ENCODE measurements at places on chromosomes 4 and X.

- DNase-seq = no peak
These were observed 73.3 kb downstream of the CYLC1 start for GRCh38 chrX:83934220-83934619.

DNA sequence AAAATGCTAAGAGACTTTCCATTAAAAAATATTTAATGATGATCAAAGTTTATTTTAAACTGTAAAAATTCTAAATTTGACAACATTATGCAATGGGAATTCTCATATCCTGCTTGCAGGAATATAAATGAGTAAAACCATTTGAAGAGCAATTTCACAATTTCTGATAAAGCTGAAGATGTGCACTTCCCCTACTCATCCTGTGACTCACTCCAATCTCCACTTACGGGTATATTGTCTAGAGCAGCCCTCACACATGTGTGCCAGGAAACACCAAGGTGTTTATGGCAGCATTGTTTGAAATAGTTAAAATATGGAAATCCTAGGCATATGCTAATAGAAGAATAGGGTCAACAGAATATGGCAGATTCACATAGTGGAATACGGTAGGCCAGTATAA, 158.4 kb downstream of the PDHA2 start:
- no peak for DNase-seq

GRCh38 chr4:94304365-94304971, 38.2 kb downstream of the HPGDS start:
- no peak for DNase-seq

- no peak for DNase-seq
These were observed 3.2 kb downstream of the ACOX3 start for GRCh38 chr4:8437281-8437680.

GRCh38 chrX:136747003-136747986, 33.4 kb downstream of the ARHGEF6 start:
- DNase-seq = no peak

- no peak for DNase-seq
These were observed 34.2 kb upstream of the NALF2 start for GRCh38 chrX:69469975-69470374.

GRCh38 chr4:175453456-175453855, 358.6 kb downstream of the GPM6A start:
- no peak for DNase-seq

DNA sequence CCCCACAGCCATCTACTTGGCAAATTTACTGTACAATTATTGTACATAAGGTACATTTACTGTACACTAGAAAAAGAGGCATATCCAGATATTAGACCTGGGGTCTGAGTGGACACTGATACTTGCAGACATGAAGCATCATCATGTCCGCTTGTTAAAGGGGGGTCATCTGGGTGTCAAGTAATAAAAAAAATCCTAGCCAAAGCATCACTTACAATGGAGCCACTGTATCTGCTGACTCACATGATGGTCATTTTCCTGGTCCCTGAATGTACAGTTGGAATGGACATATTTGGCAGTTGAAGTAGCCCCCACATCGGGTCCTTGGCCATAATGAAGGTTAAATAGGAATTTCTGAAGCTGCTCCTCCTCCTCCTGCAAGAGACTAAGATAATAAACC, 228.8 kb downstream of the THOC2 start:
- no peak for DNase-seq

DNA sequence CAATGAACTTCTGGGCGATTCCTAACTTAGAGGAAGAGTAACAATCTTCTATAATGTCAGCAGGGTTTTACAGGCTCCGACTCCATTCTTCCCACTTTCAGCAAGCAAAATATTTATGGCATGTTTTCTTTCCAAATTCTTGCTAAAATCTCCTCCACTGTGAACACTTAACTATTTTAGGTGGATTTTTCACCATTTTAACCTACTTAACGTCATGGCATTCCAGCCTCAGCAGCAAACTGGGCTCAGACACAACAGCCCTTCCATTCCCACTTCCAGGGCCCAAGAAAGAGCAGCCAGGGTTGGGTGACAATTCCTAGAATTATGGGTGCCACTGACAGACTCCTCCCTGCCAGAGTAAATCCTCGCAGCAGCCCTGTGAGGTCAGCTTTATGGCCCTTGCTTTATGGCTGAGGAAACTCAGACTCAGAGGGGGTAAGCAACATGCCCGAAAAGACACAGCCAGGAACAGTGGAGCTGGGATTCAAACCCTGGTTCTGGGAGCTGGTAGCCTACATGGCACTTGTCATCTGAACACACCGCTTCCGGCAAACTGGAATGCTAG, 112.8 kb upstream of the MAP3K15 start:
- DNase-seq = no peak

GRCh38 chr4:38180456-38180855, 220.3 kb downstream of the PTTG2 start:
- DNase-seq = no peak

DNA sequence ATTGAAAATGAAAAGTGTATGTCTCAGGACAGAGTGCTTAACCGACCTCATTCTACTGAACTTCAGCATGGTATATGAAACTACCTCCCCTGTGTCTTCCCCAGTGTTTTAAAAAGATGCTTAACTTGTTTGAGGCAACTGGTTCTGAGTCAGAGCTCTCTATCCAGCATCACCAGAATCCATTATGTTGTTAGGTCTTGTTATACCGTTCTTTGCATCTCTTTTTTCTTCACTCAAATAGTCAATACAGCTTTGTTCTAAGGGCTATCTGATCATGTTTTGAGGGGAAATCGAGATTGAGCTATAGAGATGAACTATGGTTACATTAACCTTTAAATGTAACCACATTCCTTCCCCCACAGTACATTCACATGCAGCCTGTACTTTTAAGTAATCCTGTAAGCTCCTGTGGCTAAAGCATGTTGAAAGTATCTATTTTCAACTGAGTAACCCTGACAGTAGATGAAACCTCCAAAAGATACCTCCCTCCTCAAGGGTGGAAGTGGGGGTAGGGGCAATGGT, 514.4 kb downstream of the RPA4 start:
- no peak for DNase-seq

DNA sequence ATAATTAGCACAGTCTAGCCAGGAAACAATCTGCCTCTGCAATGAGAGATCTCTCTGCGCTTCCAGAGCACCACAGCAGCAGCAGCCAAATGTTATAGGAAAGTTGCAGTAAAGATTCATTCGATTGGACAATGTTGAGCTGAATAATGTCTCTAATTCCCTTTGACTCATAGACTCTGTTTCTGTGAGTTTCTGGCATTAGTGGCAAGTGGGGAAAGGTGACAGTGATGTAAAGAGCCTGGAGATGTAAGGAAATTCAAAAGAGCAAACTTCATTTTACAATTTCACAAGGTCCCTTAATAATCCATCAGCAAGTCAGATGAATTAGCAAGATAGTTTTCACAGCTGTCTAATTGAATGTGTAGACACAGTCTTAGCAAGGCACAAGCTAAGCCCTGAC, 184.4 kb downstream of the VEGFC start:
- no peak for DNase-seq

DNA sequence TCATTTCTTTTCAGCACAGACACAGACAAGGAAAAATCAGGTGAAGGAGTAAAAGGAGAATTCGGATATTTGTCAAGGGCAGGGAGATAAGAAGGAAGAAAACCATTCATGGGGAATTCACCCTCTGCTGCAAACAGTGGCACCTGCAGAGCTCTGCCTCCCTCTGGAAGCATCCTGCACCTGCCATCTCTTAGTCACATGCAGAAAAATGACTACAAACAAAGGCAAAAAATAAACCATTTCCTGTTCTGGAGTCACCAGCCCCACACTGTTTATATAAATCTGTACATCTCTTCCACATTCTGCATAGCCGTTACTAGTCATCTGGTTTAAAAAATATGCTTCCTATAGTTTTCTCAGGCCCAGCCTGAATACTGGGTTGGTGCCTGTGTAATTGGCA, 205.3 kb downstream of the ARAP2 start:
- DNase-seq = no peak
